HCEC 1CT (cell line): ENCODE measurements at places on chromosomes 2 and 18.

DNA sequence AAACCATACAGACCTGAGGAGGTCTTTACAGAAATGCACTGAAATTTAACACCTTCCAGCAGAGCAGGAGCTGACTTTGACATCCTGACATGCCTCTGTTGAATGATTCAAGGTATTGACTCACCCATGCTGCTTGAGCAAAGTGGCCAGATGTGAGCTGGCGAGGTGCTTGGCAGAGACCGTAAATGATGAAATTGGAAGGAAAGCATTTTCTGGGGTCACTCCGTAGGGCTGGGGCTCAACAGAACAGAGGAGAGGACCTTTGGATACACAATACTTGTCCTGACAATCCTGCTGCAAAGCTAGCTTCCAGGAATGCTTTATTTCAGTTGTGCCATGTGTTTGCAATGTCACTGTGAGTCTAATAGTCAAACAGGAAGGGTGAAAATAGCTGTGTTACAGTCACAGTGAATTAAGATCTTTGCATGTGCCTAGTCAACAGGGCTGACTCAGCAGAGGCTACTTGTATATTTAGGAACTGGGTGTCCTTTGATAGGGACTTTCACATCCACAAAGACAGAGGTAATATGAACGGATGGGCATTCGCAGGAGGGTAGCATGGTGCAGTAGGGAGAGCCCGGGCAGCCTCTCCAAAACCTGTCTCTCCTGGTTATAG, 31.6 kb upstream of the NCK2 start:
- peak; percentile 78 for DNase-seq

- no peak for DNase-seq
Observed at GRCh38 chr2:143321994-143322393, 192.8 kb downstream of the ARHGAP15 start.

GRCh38 chr2:203661279-203661908, 45.0 kb upstream of the CD28 start:
- DNase-seq = no peak

DNA sequence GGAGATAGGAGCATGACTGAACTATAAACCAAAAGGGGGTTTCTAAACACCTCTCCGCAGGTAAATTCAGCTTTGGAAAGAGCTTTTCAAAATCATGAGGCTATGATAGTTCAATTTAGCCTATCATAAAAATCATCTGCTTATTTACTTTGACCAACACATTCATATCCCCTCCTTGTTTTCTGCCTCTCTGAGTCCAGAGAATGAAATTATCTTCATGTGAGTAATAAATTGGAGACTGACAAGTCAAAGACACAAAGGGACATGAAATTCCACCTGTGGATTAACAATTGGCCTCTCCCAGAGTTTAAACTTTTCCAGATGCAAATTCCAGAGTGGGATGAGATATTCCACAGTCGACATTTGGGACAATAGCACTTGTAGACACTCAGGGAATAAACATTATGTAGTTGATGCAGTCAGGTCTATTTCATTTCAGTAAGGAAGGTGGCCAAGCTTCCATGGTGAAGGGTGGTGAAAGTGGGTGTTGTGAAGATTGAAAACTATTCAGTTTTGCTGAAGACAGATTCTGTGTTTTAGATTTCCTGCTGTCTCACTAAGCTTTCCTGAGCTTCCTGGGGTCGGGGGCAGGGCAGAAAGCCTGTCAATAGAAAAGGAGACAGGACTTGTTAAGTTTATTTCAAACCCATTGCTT, 84.7 kb downstream of the CDC42EP3 start:
- no peak for DNase-seq
